Stimulated activated CD4-positive, alpha-beta T cell treated with anti-CD3 and anti-CD28 coated beads, Interleukin-2, amount 100 ng/mL, for 24 hours (primary cell): ENCODE measurements at places on chromosomes 1 and 21.

GRCh38 chr1:53371121-53371666, 43.3 kb upstream of the LRP8 start:
- peak; percentile 13 for DNase-seq

DNA sequence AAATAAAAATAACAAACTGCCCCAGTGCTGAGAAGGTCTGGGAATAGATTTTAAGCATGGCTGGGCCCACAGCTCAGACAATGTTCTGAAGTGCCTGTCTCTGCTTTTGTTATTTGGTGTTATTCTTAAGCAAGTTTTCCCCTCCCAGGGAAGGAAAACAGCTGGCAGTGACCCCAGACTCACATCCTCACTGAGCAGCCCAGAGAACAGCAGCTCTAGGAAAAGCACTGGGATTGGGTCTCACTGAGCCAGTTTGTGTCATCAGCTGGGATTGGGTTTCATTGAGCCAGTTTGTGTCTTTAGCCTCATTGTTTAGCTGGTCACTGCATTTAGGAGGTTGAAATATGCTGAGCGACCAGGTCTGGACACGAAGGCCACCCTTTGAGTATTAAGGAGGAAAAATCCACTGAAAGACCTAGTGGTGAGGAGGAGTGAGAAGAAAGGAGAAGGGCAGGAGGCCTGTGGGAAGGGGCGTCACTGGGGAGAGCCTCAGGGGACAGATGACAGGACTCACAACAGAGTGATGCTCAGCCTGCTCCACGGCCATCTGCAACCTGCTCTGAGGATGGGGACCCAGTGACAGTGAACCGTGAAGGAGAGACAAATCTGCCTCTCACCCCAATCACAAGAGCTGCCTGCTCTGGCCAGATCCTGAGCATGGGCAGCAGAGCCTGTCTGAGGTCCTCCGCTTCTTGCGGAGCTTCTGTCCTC, 103.8 kb downstream of the TOMM20 start:
- DNase-seq, result no peak

GRCh38 chr1:64745181-64745985, 508 bp downstream of the RAVER2 start:
- DNase-seq, result peak; percentile 17

DNA sequence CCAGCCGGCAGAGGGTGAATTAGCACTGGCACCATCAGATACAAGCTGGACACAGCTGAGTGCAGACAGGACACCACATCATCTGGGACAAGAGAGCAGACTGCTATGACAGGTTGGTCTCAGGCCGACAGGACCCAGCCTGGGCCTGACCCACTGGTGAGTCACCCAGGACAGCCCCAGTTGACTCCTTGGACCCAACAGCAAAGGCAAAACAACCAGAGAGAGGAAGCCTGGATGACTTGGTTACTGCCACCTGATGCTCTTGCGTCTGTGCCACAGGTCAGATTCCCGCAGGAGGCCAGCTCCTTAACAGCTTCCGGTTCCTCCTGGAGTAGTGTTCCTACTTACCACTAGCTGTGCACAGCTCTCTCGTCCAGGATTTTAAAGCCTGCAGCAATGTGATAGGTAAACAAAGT, 18.5 kb downstream of the CCN1 start:
- no peak for DNase-seq

GRCh38 chr1:211891708-211892107, 61.1 kb upstream of the LPGAT1 start:
- DNase-seq, result no peak

DNA sequence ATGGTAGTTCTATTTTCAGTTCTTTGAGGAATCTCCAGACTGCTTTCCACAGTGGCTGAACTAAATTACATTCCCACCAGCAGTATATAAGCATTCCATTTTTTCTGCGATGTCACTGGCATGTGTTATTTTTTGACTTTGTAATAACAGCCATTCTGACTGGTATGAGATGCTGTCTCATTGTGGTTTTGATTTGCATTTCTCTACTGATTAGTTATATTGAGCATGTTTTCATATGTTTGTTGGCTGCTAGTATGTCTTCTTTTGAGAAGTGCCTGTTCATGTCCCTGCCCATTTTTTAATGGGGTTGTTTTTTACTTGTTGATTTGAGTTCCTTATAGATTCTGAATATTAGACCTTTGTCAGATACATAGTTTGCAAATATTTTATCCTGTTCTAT, 87.9 kb downstream of the RPS6KC1 start:
- DNase-seq, result no peak

DNA sequence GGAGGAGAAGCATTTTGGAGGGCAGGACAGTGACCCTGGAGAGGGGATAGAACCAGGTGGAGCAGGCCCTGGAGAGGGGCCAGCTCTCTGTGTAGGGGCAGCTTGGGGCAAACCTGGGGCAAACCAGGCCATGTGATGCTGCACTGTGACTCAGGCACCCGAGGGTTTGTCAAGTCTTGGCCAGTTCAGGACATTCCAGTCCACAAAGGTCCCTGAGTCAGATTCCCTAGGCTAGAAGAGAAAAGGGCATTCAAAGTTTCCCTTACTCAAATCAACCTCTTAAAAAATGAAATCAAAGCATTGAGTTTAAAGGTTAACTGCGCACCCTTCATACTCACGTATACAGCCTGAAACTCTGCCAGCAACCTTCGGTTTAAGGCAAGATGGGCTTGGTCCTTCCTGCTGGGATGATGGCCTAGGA, 25.2 kb upstream of the PLA2G2C start:
- no peak for DNase-seq

- DNase-seq, result no peak
These were observed 243.5 kb downstream of the KAZN start for GRCh38 chr1:14841951-14842350.

DNA sequence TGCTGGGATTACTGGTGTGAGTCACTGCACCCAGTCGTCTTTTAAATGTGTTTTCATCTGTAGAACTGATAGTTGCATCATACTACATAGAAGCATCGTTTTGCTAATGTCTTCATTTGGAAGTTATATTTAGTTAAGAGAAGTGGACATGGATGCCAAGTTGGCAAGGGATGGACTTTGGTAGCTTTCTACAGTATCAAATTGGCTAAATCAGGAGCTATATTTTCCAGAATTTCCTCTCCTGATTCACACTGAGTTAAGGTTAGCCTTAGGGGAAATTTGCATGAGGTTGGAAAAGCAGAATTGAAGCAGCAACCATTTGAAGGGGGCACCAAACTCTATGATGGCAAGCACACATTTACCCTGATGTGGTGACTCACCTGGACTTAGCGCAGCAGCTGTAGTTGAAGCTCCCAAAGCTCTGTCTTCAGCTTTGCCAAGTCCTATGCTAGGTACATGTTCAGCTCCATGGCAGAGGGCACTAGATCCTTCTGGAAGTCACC, 43.9 kb downstream of the DUSP10 start:
- DNase-seq, result no peak

DNA sequence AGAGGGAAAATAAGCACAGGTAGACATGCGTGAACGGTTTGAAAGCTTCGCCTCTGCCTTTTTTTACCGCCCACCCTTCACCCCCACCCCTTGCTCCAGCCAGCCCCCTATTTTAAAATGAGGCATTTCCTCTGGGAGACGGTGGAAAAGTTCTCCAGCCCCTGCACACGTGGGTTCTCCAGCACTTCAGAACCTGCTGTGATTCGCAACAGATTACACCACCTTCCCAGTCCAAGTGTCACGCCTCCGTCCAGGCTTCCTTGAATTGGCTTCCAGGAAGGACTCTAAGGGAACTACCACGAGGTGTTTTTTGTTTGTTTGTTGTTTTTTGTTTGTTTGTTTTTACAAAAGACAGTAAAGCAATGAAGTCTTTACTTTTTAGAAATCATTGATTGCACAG, 2.6 kb downstream of the LRRC7 start:
- no peak for DNase-seq

- no peak for DNase-seq
These were observed 302.8 kb upstream of the ADAMTS5 start for GRCh38 chr21:27269644-27270043.

GRCh38 chr1:208835781-208836180, 591.6 kb upstream of the PLXNA2 start:
- no peak for DNase-seq

GRCh38 chr1:160539990-160540858, 17.2 kb upstream of the SLAMF6 start:
- peak; percentile 41 for DNase-seq

DNA sequence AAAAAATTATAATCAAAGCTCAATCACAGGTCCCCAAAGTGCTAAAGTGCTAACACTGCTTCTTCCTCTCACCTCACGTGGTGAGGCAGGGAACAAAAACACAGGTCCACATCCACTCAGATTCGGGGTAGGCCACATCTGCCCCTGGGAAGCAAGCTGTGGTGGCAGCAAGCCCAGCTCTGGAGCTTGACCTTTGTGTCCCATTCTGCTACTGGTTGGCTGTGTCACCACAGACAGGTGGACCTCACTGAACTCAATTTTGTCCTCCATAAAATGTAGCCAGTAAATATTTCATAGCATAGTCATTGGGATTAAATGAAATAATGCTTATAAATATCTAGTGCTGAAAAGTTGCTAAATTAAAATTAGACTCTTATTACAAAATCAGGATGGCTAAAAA, 8.5 kb downstream of the AZIN2 start:
- no peak for DNase-seq

DNA sequence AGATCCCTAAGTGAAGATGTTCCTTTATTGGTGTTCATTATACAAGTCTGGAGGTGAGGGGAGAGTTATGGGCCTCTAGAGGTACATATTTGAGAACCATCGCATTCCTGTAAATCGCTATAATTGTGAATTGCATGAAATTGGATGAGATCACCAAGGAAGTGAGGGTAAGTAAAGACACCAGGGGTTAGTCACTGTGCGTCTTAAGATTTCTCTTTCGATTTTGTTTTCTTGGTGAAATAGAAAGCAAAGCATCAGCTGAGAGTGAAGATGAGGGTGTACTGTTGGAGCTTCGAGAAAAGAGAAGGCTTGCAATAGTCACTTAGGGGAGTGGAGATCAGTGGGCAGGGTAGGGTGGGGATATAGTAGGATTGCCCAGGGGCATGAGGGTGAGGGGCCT, 82.1 kb downstream of the RAVER2 start:
- DNase-seq, result no peak

GRCh38 chr1:207857447-207857846, 53.5 kb downstream of the CD34 start:
- DNase-seq, result no peak

DNA sequence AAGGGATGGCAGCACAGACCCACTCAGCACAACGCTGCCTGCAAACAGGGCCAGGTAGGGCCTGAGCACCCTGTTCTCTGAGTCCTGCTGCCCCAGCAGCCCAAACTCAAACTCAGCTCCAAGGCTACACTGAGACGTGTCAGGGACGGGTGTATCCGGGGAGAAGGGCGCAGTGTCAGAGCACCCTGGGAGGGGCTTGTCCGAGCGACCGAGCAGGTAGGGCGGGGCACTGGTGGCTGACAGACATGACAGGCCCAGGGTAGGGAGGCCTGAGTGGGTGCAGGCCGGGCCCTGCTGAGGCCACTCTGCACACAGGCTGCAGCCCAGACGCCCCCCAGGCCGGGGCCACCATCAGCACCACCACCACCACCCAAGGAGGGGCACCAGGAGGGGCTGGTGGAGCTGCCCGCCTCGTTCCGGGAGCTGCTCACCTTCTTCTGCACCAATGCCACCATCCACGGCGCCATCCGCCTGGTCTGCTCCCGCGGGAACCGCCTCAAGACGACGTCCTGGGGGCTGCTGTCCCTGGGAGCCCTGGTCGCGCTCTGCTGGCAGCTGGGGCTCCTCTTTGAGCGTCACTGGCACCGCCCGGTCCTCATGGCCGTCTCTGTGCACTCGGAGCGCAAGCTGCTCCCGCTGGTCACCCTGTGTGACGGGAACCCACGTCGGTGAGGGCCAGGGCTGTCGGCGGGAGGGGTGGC, 5.5 kb downstream of the SCNN1D start:
- DNase-seq, result no peak

- DNase-seq, result no peak
These were observed 20.2 kb downstream of the S100A16 start for GRCh38 chr1:153592748-153593147.

DNA sequence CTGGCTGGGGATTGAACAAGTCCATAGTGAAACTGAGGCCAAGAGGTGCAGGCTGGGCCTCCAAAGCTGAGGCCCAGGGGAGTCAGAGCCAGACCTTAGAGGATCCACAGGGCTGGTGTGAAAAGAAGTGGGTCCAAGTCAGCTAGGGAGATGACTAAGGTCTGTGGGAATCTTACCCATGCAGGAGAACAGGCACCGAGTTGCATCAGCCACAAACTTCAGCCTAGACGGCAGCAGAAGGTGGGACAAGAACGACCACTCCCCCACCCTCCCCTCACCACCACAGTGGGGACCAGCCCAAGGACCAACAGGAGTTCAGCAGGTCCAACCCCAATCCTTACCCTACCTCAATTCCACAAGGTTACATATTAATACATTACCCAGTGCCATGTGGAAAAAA, 282.3 kb downstream of the TTLL7 start:
- DNase-seq, result no peak

DNA sequence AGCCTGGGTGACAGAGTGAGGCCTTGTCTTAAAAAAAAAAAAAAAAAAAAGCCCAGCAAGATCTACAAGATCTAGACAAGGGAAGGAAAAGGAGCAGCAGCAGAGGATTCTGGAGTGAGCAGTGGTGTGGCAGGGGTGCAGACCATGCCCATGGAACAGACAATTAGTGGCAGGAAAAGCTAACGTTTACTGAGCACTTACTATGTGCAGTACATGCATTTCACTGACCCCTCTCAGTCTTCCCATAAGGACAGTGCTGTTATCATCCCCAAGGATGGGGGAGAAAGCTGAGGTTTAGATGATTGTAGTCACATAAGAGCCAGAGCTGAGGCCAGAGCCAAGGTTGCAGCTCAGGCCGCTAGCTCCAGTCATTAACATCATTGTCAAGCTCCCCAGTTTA, 5.9 kb downstream of the PODN start:
- no peak for DNase-seq

DNA sequence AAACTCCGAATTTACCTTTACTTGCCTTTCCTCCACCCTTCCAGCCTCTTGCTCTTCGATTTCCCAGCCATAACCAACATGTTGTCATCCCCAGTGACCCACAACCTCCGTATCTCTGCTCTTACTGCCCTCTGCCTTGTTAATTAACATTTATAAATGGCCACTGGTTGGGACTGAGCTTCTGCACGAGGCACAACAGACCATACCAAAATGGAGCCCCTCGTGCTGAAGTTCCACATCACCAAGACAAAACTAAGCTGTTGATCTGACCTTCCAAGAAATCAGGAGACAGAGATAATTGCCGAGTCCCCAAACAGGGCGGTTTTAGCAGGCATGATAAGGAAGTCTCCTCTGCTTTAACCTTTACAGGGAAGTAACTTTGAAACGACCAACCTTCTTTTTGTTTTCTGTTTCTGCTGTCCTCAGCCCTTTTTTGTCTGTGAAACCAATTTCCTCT, 71.9 kb downstream of the NMNAT2 start:
- no peak for DNase-seq

DNA sequence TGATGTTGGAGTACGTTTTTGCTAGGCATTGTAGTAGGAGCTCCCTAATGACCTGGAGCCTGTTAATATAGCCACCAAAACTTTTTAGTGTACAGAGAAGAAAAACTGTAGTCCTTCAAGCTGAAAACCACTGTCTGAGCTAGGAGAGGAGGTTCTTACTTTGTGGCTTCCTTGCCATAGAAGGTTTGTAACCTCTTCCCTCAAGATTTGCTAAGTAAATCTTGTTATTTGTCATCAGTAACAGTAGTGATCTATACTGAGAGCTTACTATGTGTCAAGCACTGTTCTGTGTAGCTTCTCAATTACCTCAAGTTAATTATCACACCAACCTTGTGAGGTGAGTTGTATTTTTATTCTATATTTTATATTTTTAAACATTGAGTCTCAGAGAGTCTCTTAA, 21.2 kb upstream of the LRRC8C start:
- DNase-seq, result no peak

- DNase-seq, result no peak
These were observed 50.8 kb downstream of the ALPL start for GRCh38 chr1:21559788-21560567.

- no peak for DNase-seq
These were observed 3.7 kb upstream of the PHACTR4 start for GRCh38 chr1:28365864-28366263.
